ENCODE measurements at places on chromosomes 13 and 19.

DNA sequence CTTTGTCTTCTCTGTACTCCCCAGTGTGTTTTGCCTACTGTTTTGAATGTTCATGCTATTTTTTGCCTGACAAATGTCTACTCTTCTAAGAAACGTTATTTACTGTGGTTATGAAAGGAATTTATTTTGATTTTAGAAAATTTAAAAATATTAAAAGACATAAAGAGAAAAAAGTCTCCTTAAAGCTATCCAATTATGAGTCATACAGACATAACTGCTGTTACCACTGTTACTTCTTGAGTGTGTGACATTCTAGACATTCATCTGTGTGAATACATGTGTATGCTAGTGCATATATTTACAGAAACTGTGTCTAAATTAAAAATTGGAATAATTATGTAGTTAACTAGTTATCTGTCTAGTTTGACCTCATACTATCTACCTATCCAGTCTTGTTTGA is 187.6 kb upstream of the SGCG start:
- DNase-seq = no peak

DNA sequence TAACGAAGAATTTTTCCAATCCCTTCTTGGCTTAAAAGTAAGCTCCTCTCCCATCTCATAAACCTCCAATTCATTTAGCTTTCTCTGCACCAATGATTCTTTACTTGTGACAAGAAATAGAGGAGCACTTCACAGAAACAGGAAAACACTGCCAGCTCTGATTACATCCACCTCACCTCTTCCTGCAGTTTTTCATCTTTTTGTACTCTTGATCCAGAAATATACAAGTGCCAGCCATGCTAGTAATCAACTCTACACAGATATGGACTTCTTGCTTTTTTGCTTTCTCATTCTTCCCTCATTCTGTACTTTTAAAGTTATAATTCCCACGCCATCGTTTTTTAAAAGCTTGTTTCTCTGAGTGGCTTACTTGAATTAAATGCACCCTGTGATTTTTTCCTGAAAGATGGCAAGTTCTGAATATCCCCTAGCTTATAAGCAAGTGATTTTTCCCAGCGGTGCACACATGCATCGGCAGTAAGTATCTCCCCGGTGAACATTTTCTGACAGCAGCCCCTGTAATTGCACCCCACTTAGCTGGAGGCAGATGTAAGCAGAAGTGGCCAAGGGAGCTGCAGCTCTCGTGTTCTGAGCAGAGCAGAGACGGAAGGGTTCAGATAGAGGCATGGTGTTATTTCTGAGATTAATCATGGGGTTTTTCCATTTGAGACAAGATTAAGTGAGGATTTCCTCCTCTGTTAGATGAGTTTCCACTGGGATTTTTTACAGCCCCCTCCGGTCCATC is 340.7 kb downstream of the SLC7A1 start:
- no peak for DNase-seq

DNA sequence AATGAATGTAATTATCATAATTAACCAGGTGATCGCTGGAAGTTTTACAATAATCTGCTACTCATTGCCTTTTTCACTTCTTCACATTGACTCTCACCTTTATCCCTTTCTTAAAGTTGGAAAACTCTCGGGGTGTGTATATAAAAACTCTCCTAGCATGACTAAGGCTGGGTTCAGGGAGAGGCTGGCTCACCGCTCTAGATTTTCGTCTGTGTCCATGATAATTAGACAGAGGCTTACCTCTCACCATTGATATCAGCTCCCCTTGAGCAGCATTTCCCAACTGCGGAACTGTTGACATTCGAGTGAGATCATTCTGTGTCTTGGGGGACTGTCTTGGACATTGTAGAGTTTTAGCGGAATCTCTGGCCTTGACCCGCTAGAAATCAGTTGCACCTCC is 39.4 kb downstream of the NFIX start:
- no peak for DNase-seq

DNA sequence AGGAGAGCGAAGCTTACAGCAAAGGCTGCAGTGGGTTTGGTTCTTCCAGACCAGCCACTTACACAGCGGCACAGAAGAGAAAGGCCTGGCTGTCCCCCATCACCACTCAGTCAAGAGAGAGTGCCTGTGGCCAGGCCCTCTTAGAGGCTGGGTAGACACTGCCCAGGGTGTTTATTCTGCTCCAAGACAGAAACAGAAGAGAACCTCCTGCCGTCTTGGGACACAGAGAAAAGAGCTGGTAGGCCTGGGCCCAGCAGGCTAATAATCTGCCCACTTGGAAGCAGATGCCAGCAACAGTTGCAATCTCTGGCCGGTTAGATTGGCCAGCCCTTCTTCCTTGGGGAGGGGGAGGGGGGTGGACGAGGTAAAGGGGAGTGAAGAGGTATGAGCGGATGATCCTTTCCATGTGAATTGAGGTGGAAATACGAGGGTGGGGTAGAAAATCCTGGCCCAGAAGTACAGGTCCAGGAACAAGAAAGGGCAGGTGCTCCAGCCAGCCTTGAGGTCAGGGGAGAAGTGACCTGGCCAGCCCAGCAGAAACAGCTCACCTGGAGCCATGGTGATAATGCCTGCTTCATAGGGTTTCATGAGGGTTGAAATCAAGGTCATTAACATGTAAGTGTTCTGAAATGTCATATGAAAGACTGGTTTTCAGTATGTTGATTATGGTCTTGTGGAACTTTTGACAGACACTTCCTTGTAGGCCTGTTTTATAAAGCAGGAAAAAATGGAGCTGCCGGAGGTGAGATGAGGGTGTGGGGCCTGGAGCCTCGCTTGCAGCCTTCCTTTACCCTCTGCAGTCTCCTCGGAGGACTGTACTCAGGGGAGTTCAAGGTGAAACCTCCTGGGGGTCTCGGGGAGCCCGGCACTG is 116.9 kb downstream of the SIPA1L3 start:
- no peak for DNase-seq

DNA sequence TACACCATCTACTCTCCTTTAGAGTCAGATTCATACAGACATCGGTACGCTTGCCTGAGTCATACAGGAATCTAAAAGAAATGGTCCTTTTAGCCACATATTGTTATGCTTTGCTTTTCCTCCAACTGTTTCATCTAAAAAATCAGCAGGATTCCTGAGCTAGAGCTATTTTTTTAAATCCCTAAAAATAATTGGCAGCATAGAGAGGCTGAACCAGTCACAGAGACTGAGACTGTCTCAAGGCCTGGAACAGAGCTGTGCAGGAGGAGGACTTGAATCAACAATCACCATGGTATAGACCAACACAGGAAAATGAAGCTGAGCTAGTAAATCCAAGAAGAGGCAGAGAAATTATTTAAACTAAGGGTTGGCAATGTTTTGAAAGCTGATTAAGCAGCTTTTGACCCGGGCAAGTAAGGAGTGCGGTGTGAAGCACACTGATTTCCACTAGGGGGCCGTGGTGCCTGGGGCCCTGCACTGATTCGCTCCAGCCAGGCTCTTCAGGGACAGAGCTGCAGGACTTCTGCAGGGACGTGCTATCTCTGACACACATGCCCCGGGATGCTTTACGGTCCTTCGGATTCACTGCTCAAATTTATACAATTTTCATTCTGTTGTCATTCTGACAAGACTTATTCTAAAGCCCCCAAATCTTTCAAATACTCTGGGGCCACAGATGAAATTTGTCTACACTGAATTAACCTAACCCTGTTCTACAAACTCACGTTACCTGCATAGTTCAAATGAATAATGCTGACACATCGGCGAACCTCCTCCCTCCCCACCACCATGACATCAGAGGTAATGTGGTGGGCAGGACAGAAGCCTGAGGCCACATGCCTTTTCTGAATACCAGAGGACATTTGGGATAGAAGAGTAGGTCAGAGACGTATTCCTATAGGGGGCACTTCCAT is 87.6 kb upstream of the SLC15A1 start:
- DNase-seq = no peak

DNA sequence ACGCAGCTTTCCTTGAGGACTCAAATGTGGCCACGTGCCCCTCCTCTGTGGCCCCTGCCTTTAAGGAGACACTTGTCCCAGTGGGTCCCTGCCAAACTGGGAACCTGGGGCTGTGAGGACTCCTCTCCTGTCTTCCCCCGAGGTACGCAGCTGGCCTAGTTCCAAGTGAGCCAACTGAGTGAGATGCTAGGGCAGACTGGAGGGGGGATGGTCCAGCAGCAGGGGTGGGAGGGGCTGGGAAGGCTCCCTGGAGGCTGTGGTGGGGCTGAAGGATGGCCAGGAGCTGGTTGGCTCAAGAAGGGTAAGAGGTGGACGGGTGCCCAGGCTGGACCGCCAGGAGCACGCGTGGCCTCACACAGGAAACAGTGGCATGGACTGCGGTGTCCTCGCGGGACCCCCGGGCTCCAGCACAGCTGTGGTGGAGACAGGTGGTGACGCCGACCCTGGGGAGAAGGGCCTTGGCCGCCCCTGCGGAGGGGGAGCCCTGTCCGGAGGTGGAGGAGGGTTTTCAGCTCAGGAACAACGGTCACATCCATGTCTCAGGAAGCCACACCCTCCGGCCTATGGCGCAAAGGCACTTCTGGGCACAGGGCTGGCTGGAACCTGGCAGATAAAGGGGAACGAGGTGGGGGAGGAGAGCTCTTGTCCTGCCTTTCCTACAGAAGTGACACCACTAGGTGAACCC is 45.8 kb downstream of the MLLT1 start:
- no peak for DNase-seq

DNA sequence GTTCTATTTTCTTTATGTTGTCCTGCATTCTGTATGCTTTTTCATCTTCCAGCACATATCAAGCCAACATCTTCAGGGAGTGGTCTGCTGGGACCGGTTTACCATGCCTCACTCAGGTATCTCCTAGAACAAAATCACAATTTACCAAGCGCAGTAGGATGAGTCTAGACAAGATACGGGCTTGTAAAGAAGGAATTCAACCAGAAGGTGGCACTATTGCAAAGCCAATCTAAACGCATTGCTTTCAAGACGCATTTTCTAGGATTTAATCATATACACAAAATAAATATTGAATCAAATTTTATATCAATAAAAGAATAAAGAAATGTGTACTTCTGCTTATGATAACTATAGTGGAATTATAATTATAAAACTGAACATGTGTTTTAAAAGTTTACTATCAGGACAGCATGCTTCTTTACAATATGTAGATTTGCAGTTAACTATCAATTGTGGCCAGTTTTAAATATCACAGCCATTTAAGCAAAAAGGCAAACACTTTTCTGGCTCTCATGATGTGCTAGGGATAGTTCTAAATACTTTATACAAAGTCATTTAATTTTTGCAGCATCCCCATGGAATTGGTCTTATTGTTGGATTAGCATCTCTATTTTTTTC is 16.1 kb upstream of the TPP2 start:
- DNase-seq = no peak

DNA sequence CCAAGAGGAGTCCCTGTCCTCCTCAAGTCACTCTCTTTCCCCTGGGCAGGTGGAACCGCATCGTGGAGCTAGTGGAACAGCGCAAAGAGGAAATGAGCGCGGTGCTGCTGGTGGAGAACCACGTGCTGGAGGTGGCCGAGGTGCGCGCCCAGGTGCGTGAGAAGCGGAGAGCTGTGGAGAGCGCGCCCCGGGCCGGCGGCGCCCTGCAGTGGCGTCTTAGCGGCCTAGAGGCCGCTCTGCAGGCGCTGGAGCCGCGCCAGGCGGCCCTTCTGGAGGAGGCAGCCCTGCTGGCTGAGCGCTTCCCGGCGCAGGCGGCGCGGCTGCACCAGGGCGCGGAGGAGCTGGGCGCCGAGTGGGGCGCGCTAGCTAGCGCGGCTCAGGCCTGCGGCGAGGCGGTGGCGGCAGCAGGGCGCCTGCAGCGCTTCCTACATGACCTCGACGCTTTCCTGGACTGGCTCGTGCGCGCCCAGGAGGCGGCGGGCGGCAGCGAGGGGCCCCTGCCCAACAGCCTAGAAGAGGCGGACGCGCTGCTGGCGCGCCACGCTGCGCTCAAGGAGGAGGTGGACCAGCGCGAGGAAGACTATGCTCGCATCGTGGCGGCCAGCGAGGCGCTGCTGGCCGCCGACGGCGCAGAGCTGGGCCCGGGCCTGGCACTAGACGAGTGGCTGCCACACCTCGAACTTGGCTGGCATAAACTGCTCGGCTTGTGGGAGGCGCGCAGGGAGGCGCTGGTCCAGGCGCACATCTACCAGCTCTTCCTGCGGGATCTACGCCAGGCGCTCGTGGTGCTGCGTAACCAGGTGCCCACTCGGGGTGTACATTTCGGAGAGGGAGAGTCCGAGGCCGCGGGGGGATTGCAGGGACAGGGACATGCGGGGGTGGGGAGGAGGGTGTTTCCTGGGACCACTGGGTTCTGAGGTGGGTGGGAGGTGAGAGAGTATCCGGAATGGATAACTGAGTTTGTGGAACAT is 52.8 kb downstream of the SPTBN4 start:
- DNase-seq = no peak

- no peak for DNase-seq
These were observed 41.3 kb upstream of the RCBTB2 start for GRCh38 chr13:48574041-48574796.

GRCh38 chr19:1555487-1556389 is 12.4 kb downstream of the MEX3D start:
- DNase-seq = no peak

- DNase-seq = no peak
These were observed 64.7 kb downstream of the DNAJC15 start for GRCh38 chr13:43088093-43088511.

- no peak for DNase-seq
These were observed 484 bp downstream of the IL11 start for GRCh38 chr19:55369653-55370304.

DNA sequence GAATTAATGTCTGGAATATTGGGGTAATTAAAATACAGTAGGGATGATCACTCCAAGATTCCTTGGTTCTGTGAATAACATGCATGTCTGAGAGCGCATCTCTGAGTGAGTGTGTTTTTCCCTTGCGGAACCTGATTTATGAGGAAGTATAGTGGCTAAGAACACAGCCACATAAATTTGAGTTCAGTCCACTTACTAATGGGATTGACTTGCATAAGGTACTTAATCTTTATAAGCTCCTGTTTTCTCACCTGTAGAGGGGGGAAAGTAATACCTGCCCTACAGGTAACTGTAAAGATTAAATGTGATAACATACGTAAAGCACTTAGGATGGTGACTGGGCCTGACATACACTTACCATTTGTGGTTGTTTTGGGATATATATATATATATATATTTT is 60.8 kb downstream of the KLF5 start:
- no peak for DNase-seq

DNA sequence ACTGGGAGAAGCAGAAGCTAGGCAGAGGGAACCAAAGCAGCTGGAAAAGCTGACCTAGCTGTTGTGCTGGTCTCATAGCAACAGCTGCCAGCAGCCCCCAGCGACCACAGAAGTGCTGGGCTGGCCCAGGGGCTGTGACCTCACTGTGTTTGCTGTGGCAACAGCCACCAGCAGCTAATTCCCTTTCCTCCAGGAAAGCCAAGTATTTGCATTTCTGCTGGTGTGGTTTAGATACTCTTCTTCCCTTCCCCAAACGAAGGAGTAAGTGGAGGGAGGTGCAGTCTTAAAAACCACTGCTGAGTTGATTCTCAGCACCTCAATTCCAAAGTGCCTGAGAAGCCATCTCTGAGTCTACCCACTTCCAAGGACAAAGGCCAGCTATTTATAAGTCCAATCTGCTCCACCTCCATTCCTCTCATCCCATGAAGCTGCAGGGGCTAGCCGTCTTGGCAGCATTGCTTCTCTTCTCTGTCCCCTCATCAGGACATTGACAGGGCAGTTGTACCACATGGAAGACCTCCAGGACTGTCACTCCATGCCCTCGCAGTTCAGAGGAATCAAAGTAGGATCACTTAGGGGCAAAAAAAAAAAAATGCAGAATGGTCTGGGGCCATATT is 11.5 kb upstream of the CCDC97 start:
- DNase-seq = no peak

Data from NK-92 treated with Interleukin-12 subunit alpha and Interleukin-12 subunit beta, amount 100 ng/mL, for 24 hours (cell line).